Stimulated activated CD8-positive, alpha-beta memory T cell treated with anti-CD3 and anti-CD28 coated beads, Interleukin-2, amount 100 ng/mL, for 1 hour (primary cell): ENCODE measurements at places on chromosomes 7 and 10.

- DNase-seq: no peak
Measured at GRCh38 chr7:43278088-43278644, 165.7 kb downstream of the HECW1 start.

DNA sequence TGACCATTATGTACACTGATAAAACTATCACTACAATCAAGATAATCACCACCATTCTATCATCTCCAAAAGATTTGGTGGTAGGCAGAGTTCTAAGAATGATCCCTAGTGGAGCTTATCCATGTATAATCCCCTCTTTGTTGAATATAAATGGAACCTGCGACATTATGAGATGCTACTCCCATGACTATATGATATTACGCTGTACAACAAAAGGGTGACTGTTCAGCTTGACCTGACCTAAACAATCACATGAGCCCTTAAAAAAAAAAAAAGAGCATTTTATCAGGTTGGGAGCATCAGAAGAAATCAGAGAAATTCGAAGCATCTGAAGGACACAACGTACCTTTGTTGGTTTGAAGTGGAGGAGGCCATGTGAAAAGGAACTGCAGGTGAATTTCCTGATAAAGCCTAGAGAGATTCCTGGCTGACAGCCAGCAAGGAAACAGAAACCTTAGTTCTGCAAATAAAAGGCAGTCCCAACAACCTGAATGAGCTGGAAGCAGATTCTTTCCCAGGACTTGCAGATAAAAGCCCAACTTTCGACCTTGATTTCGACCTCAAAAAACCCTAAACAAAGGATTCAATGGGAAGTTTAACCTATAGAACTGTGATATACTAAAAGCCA is 270.7 kb downstream of the ADRA2A start:
- no peak for DNase-seq

DNA sequence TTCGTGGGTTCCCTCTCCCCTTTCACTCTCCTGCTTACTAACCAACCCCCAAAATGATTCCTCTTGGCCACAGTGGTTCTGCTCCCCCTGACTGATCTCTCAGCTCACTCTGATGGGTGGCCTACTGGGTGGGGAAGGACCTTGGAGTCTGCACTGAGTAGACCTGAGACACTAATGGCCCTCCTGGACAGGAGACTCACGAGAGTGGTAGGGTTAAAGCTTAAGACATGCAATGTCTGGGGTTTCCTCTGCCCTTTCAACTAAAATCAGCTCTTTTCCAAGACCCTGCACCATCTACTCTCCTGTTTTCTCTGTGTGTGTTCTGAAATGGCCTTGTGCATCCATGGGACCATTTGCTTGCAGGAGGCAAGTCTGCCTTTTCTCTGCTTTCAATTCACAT is 631.4 kb downstream of the ACTR3B start:
- no peak for DNase-seq

DNA sequence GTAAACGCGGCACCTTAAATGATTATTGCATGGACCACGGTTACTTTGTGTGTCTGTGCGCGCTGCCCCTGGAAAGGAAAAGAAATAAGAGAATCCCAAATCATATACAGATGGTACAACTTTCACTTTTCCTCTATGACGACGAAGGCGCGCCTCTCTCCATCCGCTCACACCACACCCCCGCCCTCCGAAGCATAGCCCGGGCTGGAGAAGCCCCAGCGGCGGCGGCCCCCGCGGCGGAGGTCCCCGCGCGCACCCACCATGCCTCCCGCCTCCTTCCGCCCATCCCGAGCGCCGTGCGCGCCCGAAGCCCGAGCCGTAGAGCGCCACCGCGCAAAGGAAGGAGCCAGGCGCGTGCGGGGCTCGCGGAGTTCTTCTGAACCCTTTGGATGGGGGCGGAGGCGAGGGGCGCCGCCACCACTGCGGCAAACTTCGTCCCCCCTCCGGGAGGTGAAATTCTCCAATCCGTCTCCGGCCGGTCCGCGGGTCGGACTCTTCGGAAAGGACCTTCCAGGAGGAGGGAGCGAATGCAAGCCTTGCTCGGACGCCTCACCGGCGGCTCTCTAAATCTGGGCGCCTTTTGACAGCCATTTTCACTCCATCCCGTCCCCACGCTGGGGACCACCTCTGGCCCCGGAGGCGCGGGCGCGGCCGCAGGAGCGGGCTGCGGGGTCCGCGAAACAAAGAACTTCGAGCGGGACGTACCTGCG is 588 bp downstream of the GLI3 start:
- no peak for DNase-seq

GRCh38 chr7:158410720-158411119 is 176.9 kb downstream of the PTPRN2 start:
- no peak for DNase-seq

- no peak for DNase-seq
Measured at GRCh38 chr7:139515266-139515665, 8.2 kb upstream of the CLEC2L start.

DNA sequence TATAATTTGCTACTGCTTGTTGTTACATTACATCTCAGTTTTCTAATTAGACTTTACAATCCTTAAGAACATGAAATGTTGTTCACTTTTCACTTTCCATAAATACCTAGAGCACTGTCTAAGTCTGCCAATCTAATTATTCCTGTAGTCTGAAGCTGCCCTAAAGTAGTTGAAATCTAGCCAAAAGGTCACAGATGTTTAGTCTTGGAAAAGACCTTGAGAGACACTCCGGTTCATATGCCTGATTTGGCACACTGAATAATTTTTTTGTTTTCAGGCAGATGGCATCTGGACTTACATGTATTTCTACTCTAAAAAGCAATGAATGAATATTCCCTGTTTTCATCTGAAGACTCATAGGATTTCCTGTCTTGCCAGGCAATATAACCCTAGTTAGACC is 359.1 kb downstream of the ANKRD7 start:
- no peak for DNase-seq

- no peak for DNase-seq
Measured at GRCh38 chr10:22230158-22230833, 12.5 kb upstream of the EBLN1 start.

GRCh38 chr10:121296881-121297585 is 301.2 kb downstream of the FGFR2 start:
- DNase-seq: no peak

DNA sequence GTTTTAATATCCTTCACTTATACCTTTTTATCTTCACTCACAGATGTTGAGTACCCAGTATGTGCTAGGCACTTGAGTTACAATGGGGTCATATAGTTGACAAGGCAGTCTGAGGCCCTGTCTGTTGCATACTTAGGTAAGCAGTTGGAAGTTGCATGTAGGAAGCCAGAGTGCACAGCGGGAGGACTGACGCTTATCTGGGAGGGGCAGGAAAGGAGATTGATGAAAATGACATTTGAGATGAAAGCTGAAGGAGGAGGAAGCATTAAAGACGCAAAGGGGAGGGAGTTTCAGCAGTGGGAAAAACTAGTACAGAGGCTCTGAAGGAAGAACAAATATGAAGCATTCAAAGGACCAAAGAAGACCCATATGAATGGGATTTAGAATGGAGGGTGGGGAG is 266.2 kb downstream of the HTR7 start:
- no peak for DNase-seq

DNA sequence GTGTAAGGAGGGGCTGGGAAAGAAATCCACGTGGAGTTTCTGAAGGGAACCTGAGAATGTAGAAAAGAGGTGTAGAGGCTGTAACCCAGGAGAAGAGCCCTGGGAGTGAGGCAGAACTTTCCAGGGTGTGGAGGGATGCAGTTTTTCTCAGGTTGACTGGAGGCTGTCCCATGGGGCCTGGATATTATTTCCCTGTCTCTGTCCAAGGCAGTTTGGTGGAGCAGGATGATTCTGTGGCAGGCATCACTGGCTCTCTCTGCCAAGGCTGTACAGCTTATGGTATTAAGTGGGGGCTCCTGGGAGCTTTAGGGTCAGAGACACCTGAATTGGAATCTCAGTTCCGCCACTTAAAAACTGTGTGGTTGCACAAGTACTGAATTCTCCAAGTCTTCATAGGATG is 81.6 kb downstream of the CHN2 start:
- DNase-seq: no peak

DNA sequence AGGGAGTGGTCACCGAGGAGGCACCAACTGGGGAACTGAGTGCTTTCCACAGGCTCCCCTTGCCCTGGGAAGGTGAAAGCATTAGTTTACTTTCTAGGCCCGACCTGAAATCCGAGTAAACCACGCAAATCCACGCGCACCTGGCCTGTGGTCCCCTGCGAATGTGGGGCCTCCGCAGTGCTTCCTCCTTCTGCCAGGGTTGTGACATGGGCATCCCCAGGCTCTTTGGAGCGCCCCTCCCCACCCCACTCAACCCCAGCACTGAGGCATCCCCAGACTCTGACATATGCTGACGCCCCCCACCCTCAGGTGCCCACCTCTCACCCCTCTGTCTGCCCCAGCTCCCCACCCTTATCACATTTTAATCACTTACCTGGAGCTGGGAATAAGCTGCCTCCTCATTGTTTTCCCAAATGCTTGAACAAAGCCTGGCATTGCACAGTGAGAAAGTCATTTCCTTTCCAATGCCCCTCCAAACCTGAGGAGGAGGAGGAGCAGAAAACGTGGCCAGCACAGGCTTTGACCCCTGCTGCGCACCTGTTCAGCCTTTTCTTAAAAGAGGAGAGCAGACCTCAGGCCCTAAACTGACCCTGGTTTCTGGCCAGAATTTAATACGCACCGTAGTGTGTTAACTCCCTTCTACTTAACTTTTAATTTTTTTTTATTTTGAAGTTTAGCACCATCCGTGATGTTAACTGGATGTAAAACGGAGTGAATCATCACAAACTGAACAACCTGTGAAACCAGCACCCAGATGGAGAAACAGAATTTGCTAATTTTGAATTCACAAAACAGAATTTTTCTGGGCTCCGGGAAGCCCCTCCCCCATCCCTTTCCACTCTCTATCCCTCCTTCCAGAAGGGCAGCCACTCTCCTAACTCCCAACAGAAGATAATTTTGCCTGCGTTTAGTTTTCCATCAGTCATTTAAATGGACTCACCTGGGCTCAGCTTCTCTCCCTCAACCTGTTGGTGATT is 129.4 kb downstream of the WDR11 start:
- no peak for DNase-seq

DNA sequence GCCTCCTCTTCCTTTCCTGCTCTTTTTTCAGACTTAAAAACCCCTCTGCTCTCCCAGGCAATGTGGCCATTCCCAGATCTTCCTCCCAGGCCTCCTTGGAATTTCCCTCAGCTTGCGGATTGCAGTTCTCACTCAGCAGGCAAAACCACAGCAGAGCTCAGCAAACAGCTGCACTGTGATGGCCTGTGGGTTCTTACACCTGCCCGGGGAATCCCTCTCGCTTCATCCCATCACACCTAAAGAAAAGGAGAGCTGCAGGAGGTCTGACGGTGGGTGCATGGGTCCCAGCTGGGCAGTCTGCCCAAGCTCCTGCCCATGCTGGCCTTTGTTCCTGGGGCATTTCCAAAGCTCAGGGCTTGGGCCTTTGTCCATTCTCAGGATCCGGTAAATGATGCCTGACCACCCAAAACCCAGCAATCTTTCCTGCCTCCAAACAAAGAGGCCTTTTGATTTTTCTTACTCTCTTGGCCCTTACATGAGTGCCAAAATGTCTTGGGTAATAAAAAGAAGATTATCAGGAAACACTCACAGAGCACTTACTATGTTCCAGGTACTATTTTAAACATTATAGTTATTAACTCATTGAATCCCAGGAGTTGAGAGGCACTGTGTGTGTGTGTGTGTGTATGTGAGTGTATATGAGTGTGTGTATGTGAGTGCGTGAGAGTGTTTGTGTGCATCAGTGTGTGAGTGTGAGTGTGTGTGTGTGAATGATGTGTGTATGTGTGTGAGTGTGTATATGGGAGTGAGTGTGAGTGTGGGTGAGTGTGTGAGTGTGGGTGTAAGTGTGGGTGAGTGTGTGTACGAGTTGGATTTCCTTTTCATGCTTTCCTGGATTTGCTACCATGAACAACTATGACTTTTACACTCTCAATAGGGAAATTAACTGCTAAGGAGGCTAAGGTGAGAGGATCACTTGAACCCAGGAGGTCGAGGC is 64.5 kb upstream of the PODXL start:
- no peak for DNase-seq

GRCh38 chr7:47390914-47391313 is 191.0 kb downstream of the TNS3 start:
- no peak for DNase-seq

GRCh38 chr7:92489634-92490033 is 11.9 kb upstream of the ERVW-1 start:
- no peak for DNase-seq
